ENCODE measurements at places on chromosomes 12 and 14.

- DNase-seq: no peak
These were observed 32.7 kb upstream of the FBLN5 start for GRCh38 chr14:91980157-91980556.

GRCh38 chr12:116455540-116456329, 103.4 kb upstream of the MAP1LC3B2 start:
- DNase-seq: peak; percentile 94

DNA sequence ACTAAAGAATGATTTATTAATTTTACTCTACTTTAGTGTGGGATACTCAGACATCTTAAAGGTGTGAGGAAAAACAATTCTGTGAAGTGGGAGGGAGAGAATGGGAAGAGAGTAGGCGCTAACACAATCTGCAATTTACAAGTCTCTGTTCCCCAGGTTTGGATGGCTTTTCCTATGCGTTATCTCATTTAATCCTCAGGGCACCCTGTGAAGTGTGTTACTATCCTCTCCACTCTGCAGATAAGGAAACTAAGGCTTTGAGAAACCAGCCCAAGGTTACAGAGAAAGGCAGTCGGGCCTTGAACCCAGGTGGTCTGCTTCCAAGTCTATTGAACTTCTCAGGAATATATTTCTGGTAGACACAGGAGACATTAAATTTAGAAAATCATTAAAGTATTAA, 36.2 kb upstream of the TUBA1C start:
- DNase-seq: no peak

DNA sequence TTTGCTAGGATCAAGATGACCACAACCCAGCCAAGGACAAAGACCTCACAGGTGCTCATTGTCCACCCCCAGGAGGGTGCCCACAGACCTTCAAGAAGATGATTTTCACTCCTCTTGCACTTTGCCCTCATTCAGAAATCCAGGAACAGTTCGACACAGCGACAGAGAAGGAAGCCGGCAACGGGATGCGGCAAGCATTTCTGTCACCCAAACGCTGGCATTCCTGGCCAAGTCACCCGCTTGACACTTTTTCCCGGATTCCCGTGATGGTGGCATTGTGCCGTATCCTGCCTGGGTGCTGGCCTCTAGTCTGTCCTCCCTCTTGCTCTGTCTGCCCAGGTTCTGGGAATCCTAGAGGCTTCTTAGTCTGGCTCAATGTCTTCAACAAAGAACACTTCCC, 770.4 kb upstream of the ALG10B start:
- DNase-seq: no peak

All from posterior vena cava (tissue), 2 donors.